ENCODE measurements at places on chromosomes 4 and X.

DNA sequence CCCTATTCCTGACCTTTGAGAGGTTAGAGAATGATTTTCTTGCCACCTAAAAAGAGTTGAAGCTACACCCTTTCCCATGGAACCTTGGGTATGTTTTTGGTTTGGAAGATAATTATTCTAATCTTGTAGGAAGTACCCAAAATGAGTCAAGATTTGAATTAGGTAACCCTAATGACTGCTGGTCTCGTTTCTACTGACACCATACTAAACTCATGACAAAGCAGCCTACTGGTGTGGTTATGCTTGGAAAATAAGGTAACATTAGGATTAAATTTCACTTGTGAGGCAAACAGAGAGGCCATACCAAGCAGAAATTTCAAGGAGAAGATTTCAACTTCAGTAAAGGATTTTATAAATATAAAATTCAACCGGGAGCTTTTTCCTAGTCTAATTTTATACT is 107.9 kb downstream of the FBXW7 start:
- DNase-seq = no peak

DNA sequence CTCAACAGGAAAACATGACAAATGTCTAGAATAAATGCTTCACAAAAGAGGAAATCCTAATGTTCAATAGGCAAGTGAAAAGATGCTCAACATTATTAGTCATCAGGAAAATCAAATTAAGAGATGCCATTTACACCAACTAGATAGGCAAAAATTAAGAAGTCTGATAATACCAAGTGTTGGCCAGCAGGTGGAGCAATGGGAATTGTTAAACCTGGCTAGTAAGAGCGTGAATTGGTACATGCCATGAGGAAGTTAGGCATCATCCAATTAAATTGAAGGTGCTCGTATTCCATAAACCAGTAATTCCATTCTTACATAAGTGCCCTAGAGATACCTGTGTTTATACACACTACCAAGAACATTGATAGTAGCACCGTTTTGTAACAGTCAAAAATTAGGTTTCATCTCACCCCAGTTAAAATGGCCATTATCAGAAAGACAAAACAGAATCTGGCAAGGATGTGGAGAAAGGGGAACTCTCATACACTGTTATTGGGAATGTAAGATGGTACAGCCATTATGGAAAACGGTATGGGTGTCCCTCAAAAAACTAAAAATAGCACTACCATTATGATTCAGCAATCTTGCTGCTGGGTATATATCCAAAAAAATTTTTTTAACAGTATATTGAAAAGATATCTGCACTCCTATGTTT is 14.0 kb upstream of the ZCCHC18 start:
- DNase-seq = no peak

- DNase-seq = no peak
These were observed 5.3 kb downstream of the RS1 start for GRCh38 chrX:18666614-18667013.

DNA sequence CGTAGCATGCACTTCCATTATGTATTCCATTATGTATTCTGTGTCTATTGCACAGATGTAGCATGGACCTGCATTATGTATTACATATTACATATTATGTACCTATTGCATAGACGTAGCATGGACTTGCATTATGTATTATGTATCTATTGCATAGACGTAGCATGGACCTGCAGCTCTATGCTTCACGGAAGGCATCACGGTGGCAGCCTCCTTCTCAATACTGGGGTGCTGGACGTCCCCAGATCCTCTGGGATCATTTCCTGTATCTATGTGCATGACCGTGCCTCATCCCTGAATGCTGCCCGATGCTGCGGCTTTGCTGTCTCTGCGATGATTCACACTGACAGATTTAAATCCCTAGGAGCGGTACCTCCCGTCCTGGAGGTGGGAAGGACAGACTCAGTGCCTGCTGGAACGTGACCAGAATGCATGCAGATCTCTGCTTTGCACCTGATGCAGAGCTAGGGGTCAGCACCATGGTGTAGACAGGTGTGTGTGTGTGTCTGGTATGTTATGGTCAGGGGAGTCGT is 317.5 kb downstream of the DHRSX start:
- no peak for DNase-seq

GRCh38 chr4:109248322-109248900 is 54.0 kb downstream of the COL25A1 start:
- no peak for DNase-seq

DNA sequence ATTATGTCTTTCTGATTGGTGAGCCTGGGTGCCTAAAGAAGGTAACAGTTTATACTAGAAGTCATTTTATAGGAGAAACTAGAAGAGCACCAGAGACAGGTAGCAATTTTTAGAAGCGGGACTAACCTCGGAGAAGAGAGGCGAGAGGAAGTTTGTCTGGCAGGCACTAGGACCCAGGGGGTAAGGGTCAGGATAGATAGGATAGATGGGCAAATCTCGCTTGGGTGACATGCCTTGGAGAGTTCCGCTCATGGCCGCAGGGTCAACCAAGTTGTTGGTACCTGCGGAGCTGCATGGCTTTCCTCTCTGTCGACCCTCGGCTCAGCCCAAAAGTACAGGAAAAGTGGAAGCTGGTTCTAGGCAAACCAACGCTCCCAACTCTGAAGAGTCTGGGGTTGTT is 11.3 kb downstream of the PI4K2B start:
- DNase-seq = no peak

DNA sequence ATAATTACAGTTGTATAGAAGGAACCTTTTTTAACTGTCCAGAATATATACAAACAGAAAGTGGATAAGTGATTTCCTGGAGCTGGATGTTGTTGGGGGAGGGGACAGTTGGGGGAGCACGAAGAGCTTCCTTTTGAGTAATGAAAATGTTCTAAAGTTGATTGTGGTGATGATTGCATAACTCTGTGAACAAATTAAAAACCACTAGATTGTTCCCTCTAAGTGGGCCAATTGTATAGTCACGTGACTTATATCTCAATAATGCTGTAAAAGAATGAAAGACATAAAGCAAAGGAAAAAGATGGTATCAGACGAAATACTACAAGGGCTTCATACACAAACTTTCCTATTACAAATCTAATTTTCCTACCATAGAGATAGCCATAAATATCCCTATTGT is 2.7 kb downstream of the CT55 start:
- DNase-seq = no peak

GRCh38 chr4:77821775-77822174 is 2.6 kb upstream of the CNOT6L start:
- DNase-seq = peak; percentile 14

- no peak for DNase-seq
These were observed 54.9 kb downstream of the UBQLN2 start for GRCh38 chrX:56618323-56618722.

DNA sequence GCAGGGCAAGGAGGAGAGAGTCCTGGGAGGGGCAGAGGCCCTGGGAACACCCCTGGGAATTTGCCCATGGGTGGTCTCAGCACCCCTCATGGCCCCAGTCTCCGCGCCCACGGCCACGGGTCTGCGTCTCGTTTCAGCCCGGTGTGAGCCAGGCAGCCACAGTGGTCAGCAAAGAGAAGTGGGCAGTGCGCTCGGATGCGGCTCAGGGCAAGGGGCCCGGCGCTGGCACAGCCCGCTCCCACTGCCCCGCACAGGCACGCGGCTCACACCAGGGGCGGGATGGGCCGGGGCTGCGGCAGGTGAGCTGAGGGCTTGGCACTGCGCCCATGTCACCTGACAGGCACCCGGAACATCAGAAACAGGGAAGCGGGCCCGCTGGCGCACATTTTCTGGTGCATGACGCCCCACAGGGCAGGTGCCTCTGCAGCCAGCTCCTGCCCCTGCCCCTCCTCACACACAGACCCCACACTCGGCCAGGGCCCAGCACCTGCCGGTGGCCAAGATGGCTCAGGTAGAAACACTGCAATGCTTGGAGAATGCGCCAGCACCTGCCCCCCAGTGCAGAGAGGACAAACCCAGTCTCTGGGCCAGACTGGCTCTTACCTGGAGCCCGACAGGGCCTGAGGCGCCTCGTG is 41.9 kb upstream of the MXD4 start:
- DNase-seq = no peak

DNA sequence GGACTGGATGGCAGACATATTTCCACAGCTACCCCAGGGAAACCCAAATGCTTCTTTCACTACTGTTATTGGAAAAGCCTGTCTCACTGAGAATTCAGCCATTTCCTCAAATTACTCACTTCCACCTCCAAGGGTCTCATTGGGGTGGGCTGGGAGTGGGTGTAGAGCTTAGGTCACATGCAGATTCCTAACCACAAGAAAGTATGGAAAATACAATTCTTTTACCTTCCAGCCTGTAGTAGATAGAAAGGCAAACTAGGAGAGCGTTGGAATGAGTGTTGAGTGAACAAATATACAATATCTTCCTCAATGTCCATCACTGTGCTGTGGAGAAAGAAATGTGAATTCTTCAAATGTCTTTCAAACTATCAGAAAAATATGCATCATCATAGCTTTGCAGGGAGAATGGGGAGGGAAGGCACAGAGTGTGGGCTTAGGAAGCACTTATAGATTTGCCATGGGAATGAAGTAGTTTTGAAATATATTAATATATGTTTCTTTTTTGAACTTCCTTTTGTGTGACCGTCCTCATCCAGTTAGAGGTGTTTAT is 245.3 kb upstream of the JADE1 start:
- no peak for DNase-seq

GRCh38 chr4:74159143-74159709 is 1.3 kb downstream of the MTHFD2L start:
- DNase-seq = no peak

- DNase-seq = no peak
These were observed 12.4 kb downstream of the TNIP2 start for GRCh38 chr4:2743518-2744445.

DNA sequence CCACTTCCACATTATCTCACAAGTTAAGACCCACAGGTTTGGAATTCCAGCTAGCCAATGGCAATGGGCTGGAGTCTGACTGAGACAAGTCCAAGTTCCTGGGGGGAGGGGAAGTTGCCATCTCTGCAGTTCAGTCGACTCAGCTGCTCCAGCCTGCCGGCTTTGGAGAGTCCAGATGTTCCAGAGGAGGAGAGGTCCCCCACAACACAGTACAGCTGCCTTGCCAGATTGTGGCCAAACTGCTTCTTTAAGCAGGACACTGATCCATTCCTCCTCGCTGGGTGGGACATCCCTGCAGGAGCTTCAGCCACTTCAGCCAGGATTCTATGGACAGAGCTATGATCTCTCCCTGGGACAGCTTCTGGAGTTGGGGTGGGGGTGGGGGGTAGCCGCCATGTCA is 199.2 kb downstream of the EDA start:
- no peak for DNase-seq

DNA sequence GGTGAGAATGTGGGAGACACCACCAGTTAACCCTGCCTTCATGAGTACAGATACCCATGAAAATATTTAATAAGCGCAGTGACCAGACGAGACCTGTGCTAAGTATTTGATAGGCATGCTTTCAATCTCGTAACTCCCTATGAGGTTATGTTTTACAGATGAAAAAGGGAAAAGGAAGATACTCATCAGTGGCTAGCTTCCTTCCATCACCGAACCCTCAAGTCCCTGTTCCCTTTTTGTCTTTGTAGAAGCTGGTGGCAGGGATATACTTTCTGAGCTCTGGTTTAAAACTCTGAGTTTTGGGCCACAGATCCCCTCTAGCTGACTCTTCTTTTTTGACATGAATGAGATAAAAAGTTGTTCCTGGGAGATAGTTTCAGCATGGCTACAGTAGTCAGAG is 26.3 kb downstream of the AFF1 start:
- no peak for DNase-seq

DNA sequence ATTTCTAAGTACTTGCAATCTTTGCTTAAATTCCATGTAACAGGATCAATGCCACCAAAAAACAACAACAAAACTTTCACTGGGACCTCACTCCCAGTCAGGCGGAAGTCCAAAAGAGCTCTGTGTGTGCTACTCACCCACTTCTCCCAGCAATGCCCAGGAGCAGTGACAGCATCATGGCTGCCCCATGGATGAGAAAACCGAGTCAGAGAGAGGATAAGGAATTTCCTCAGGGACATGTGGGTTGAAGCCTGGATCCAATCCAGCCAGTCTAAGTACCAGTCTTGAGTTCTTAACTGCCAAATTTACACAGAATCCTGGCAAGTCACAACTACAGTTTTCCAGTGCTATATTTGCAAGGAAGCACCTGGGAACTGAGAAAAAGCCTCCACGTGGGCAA is 64.5 kb downstream of the STX18 start:
- no peak for DNase-seq

- no peak for DNase-seq
These were observed 61.1 kb downstream of the FBXO8 start for GRCh38 chr4:174222266-174222872.

GRCh38 chr4:121139533-121140222 is 24.4 kb downstream of the TNIP3 start:
- DNase-seq = no peak

DNA sequence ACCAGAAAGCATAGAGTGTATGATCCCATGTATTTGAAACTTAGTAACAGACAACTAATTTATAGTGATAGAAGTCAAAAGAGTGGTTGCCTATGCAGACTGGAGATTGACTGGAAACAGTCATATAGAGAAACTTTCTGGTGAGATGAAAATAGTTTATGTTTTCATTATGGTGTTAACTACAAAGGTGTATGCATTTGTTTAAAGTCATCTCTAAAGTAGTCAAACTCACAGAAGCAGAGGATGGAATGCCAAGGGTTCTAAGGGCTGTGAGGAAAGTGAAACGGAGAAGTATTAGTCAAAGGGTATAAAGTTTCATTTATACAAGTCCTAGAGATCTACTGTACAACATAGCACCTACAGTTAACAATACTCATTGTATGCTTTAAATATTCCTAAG is 45.8 kb downstream of the ENOX2 start:
- no peak for DNase-seq

GRCh38 chrX:29941287-29941686 is 274.1 kb upstream of the MAGEB2 start:
- DNase-seq = no peak

DNA sequence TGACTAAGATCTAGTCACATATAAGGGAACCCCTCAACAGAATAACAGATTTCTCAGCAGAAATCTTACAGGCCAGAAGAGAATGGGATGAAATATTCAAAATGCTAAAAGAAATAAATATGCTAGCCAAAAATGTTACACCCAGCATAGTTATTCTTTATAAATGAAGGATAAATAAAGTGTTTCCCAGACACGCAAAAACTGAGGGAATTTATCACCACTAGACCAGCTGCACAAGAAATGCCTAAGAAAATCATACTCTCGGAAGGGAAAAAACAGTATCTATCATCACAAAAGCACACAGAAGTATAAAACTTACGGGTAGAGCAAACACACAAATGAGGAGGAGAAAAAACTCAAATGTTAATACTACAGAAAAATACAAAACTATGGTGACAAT is 162.1 kb downstream of the HHIP start:
- DNase-seq = no peak
